GM19239 (cell line): ENCODE measurements at places on chromosomes 16 and 17.
A peak's percentile ranks its signal among the peaks of the same experiment; 100 is the strongest.

- DNase-seq, result no peak
These were observed 5.4 kb upstream of the MMD start for GRCh38 chr17:55426851-55427586.

DNA sequence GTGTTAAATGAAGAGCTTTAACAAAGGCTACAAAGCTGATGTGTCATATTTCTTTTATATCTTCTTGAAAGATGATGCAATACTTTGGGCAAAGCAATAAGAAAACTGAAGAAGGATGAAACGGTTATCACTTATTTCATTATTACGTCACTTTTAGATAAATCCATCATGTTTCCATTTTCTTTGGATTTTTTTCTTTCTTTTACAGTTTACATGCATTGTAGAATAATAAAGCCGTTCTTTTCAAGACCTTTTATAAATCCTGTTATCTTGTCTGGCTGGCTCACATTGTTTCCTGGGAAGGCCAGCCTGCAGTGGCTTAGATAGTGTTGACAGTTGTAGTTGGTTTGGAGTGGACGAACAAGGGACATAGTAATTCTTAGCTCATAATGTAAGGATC is 28.9 kb downstream of the TANC2 start:
- DNase-seq, result no peak

GRCh38 chr17:16465861-16466338 is 26.1 kb downstream of the LRRC75A start:
- DNase-seq, result no peak

GRCh38 chr17:43982171-43982570 is 22.3 kb upstream of the NAGS start:
- DNase-seq, result no peak

- DNase-seq, result no peak
These were observed 3.1 kb downstream of the HAGHL start for GRCh38 chr16:729768-730665.

- DNase-seq, result no peak
These were observed 34.5 kb downstream of the FAM222B start for GRCh38 chr17:28807925-28808634.

GRCh38 chr17:42918902-42919521 is 18.4 kb downstream of the G6PC1 start:
- DNase-seq, result no peak

DNA sequence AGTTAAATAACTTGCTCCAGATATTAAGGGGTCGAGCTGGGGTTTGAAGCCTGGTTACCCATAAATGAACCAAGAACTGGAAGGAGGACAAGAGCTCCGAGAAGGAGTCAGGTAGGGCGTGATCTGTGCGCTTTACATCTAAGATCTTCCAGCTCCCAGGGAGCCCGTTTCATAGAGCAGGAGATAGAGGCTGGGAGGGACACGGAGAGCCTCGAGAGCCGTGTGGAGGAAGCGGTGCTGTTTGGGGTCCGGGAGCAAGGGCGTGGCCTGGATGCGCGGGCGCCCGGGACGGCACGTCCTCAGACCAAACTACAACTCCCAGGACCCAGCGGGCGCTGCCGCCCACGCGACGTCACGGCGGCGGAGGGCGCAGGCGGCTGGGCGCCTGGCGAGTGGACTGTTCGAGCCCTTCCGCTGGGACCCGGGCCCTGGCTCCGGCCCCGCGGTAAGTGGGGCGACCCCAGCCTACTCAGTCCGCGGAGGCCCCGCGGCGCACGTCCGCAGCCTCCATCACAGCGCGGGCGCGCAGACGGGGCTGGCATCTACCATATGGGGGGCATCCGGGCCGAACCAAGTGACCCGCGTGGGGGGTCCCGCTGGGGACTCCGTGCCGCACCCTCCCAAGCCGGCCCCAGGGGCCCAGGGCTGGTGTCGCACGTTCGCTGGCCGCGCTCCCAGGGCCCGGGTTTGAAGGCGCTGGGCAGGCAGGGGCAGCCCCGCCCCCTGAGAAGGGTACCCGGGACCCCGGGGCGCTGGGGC is at the start of gene BCKDK:
Gene BCKDK, plus strand, starts transcription at position 352 of the 759 bp plus-strand sequence. CDS start 838 bp downstream, outside the sequence.
- DNase-seq, result peak; percentile 93

DNA sequence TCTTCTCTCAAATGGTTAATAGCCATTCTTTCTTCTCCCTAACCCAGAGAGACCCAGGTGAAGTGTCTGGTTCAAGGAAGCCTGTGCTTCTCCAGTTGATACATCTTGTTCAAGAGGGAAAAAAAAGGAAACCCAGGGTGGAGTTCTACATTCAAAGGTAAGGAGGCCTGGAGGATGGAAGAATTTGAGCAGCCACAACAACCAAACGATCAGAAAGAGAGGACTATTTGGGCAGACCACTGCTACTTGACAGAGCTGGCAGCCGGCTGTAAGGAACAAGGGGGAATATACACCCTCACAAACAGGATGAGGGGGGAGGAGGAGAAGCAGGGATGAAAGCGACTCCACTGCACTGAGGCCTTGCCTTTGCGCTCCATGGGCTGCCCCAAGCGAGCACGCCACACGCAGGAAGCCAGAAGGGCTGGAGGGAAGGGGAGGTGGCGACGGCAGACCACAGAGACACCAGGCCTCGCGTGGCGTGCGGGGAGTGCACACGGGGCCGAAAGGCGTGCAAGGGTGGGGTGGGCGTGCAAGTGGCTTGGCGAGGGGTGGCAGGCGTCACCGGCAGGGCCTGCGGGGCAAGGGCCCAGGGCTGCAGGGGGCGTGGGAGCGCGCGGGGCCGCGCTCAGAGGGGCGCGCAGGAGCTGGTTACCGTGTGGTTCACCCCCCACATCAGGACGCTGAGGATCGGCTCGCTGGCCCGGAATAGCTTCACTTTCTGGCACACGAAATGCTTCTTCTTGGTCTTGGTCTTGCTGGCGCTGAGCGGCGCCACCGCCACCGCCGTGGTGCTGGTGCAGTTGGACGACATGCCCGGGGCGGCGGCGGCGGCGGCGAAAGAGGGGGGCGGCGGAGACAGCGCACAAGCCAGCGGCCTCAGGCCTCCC is 499 bp downstream of the PIP4K2B start:
- DNase-seq, result peak; percentile 46

DNA sequence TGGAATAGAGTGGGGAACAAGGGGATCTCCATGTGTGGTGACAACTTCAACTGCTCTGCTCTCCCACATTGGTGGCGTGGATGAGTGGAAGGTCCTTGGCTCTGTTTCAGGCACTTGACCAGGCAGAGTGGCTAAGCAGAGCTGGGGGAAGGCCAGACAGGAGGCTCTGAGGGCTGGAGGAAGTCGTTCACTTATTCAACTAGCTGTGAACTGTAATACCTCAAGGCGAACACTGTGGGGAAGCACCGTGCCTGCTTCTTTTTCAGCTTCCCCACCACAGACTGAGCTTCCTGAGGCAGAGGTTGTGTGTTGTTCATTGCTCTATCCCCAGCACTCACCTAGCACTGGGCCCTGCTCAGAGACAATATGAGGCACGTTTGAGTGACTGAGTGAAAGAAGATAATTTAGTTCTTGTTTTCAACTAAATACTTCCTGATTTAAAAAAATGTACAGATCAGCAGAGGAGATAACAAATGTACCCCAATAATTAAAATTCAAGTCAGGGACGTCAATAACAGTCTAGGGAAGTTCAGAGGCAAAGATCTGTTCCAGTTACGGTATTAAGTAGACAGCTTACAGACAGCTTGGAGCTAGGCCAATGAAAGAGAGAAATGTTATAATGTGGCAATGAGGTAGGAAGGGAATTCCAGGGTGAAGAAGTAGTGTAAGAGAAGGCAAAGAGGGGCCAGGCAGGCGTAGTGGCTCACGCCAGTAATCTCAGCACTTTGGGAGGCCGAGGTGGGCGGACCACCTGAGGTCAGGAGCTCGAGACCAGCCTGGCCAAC is 34.7 kb downstream of the MYO18A start:
- no peak for DNase-seq

DNA sequence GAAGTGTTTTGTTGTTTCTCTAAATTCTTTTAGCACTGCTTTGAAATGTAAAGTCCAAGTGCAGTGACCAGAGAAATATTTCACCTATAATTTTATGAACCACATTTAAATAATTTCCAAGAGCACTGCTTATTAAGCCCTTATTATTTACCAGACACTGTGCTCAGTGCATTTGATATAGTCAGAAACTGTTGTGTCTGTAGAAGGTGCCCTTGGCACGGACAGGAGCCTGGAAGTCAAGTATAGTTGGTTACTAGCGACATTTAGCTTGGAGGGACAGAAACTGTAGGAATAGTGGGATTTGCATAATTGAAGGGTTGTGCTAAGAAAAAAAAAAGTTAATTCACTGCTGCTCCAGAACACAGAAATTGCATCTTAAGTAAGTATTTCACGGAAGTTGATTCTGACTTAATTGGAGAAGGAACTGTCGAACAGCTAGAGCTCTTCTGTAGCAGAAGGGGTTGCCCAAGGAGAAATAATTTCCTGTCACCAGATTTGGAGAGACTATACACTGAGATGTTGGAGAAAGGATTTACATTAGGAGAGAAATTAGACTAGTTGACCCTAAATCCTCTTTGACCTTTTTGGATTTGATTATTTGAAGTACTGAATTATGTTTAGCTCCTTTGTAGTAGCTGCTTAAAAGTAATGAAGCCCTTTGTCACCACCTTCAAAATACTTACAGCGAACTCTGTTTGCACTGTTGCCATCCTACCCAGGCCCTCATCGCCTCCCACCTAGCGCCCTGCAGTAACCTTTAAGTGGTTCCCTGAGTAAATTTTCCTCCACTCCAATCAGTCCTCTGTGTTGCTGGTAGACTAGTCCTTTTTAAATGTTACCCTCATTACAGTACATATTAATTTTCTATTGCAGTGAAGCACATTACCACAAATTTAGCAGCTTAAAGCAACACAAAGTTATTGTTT is 25.6 kb downstream of the COX10 start:
- no peak for DNase-seq

GRCh38 chr17:63701868-63702720 is 2.2 kb upstream of the LIMD2 start:
- peak; percentile 56 for DNase-seq

GRCh38 chr16:58109881-58110280 is 19.3 kb downstream of the CFAP20 start:
- DNase-seq, result no peak

DNA sequence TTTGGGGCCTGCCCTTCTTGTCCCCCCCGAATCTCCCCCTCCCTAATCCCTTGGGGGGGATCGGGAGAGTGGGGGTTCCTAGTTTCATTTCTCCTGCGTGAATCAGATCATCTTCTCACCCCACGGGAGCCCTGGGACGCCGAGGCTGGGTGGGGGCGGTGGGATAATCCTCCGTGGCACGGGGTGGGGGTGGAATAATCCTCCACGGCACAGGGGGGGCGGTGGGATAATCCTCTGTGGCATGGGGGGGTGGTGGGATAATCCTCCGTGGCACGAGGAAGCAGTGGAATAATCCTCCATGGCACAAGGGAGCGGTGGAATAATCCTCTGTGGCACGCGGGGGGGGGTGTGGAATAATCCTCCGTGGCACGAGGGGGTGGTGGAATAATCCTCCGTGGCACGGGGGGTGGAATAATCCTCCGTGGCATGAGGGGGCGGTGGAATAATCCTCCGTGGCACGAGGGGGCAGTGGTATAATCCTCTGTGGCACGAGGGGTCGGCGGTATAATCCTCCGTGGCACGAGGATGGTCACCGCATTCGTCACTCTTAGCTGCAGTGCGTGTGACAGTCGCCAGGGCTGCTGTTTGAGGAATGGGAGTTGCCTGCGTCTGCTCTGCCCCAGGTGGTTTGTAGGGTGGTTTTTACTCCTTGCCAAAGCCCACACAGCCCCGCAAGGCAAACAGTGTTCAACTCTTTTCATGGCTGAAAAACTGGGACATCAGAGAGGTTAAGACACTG is 156.9 kb downstream of the LAT start:
- DNase-seq, result no peak

DNA sequence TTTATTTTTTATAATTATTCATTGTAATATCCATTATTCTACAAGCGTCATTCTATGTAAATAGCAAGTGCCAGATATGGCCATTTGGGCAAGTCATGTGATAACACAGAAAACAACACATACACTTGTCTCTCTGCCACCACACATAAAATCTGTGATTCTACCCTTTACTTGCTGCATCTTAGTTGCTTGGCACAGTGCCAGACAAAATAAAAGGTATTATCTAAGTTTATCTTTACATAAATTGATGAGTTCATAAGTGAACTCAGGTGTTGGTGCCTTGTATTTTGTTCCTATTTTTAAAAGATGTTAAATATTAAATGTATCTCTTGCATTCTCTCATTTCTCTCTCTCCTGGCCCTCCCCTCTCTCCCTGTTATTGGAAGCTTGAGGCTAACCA is 1458.7 kb downstream of the CDH11 start:
- DNase-seq, result no peak

GRCh38 chr17:57629470-57629869 is 115.6 kb downstream of the CCDC182 start:
- peak; percentile 64 for DNase-seq

DNA sequence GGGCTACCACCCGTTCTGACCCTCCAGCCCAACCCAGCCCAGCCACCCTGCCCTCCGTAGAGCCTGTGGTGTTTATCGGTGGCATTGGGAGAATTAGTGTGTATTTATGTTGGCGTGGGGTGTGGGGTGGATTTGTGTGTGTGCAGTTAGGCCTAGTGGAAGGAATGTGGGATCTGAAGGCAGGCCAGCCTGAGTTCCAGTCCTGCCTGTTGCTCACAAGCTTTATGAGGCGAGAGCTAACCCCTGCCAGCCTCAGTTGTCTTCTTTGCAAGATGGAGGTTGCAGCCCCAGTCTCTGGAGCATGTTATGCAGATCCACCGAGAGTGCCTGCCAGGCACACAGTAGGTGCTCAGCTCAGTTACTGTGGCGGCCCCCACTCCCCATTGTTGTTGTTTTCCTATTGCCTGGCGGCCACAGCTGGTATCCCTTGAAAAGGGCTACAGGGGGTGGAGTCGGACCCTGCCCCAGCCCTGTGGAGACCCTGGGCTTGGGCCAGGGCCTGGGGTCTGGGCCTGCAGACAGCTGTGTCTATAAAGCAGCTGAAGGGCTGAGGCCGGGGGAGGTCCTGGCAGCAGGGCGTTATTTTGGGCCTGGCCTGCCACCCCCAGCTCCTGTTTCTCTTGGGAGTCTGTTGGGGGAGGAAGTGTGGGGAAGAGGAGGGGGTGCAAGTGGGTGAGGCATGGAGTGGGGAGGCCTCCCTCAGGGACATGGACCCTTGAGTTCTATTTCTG is 5.1 kb downstream of the ERBB2 start:
- no peak for DNase-seq

DNA sequence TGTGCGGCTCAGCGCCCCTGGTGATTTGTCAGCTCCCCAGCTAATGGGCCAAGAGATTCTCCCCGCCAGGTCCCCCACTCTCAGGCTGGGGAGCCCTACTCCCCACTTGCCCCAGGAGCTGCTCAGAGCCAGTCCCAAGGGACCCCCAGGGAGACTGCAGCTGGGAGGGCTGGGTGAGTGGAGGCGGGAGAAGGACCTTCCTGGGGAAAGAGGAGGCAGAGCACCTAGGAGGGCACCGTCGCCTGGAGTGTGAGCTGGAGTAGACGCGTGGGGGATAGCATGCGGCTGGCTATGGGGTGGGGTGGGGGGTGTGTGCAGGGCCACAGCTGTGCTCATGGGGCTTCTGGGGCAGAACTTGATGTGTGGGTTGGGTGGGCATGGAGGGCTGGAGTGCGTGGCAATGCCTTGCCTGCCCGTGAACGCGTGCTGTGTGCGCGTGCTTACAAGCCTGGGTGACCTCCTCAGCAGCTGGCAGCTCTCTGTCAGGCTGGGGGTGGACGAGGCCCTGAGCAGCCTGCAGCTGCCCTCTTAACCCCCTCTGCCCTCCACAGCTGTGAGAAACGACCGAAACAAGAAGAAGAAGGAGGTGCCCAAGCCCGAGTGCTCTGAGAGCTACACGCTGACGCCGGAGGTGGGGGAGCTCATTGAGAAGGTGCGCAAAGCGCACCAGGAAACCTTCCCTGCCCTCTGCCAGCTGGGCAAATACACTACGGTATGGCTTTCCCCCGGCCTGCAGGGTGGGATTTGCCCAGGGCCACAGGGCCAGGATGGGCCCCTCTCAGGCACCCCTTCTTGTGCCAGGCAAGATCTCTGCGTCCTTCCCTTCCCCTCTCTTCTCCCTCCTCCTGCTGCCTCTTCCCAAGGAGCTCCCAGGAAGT is 12.9 kb downstream of the GJD3 start:
- no peak for DNase-seq
